ENCODE measurements at places on chromosomes 2 and 18.

DNA sequence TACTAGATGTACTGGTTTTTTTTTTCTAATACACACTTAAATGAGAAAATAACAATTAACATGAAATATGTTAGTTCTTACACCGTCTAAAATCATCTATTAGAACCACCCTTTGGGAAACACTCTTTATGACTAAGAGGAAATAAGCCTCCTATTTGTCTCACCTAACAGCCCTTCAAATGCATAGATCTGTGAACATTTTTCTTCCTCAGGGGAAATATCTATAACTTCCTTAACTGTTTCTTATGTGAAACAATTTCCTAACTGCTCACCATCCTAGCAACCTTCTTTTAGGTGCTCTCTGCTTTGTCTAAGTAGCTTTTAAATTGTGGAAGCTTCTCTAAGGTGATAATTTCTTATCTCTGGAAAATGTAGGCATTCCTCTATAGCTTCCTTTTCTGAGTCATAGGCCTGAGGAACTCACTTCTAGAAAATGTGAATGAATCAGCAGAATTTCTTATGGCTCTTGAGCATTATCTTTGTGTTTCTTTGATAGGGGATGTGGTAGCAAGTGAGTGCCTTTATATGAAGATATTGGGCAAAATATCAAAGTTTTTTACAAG is 56.1 kb downstream of the CNTNAP5 start:
- DNase-seq = no peak

DNA sequence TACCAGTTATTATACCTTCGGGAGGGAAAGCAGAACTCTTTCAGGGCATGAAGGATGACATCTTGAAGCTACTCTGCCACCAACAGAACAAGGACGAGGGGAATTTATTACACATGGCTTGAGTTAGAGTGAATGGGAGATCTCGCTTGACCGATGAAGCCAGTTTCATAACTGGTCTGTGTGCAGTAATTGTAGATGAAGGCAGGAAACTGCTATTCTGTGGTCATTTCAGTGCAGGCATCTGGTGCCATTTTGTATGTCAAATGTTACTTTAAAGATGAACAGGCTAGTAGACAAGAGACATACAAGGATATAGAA is 20.5 kb downstream of the GREB1 start:
- DNase-seq = no peak

DNA sequence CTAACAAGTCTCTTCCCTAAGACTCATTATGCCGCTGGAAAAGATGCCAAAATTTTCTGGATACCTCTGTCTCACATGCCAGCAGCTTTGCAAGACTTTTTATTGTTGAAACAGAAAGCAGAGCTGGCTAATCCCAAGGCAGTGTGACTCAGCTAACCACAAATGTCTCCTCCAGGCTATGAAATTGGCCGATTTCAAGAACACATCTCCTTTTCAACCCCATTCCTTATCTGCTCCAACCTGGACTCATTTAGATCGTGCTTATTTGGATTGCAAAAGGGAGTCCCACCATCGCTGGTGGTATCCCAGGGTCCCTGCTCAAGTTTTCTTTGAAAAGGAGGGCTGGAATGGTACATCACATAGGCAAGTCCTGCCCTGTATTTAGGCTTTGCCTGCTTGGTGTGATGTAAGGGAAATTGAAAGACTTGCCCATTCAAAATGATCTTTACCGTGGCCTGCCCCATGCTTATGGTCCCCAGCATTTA is 26.3 kb downstream of the DHRS9 start:
- DNase-seq = peak; percentile 95

- peak; percentile 57 for DNase-seq
Measured at GRCh38 chr2:76749858-76750257, 772.3 kb downstream of the LRRTM4 start.

- no peak for DNase-seq
Measured at GRCh38 chr2:82811946-82812345, 1647.1 kb downstream of the SUCLG1 start.

- peak; percentile 39 for DNase-seq
Measured at GRCh38 chr2:218081695-218082094, 12.6 kb downstream of the RUFY4 start.

DNA sequence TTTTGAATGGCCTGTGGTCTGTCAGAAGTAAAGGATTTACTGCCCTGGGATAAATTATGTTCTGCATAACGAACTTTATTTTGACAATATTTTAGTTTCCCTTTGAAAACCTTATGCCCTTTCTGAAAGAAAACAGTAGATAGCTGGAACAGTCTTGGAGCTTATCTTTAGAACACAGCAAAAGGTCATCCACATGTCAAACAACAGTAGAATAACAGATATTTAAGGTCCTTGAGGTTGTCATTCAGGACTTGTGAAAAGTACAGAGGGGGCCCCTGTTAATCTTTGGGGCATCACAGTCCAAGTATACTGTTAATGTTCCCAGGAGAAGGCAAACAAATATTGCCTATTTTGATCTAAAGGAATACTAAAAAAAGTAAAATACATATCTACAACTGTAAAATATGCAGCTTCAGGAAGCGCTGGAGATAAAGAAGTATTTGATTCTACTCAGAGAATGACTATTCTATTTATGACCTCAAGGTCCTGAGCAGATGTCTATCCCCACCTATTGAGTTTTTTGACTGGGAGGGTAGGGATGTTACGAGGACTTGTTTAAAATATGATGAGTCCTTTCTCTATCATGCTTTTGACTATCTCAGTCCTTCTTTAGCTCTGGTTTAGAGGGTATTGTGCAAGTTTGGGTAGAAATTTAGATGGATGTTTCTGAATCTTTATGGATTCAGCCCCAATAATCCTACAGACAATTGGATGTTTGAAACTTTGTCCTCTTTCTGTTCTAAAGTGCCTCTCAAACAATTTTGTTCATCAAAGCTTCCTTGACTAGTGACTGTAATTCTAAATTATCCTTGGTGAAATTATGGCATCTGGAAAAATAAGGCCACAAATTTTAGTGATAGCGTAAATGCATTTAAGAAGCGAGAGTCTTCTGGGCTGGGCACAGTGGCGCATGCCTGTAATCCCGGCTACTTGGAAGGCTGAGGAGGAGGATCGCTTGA is 25.1 kb upstream of the TMEM214 start:
- DNase-seq = no peak

GRCh38 chr18:54335638-54336173 is 22.0 kb downstream of the STARD6 start:
- no peak for DNase-seq

DNA sequence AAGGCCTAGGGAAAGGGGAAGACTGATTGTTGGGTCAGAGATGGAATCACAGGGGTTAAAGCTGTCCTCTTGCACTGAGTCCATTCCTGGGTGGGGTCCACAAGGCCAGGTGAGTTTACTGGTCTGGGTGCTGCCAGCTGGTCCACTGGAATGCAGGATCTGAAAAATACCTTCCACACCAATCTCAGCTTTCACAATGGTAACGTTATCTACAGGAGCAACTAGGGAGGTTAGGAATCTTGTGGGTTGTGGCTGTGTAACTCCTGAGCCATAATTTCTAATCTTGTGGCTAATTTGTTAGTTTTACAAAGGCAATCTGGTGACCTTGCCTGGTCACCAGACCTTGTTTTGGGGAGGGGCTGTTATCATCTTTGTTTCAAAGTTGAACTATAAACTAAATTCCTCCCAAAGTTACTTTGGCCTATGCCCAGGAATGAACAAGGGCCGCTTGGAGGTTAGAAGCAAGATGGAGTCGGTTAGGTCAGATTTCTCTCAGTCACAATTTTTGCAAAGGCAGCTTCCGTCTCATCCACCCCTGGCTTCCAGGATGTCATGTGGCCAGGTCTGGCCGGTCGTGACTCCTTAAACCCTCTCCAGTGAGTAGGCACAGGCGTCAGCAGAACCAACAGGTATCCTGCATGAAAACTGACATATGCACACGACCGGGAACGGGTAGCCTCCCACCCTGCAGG is 123.3 kb upstream of the SH3BP4 start:
- peak; percentile 40 for DNase-seq

- DNase-seq = peak; percentile 52
Measured at GRCh38 chr18:23684515-23685197, 4.6 kb upstream of the LAMA3 start.

DNA sequence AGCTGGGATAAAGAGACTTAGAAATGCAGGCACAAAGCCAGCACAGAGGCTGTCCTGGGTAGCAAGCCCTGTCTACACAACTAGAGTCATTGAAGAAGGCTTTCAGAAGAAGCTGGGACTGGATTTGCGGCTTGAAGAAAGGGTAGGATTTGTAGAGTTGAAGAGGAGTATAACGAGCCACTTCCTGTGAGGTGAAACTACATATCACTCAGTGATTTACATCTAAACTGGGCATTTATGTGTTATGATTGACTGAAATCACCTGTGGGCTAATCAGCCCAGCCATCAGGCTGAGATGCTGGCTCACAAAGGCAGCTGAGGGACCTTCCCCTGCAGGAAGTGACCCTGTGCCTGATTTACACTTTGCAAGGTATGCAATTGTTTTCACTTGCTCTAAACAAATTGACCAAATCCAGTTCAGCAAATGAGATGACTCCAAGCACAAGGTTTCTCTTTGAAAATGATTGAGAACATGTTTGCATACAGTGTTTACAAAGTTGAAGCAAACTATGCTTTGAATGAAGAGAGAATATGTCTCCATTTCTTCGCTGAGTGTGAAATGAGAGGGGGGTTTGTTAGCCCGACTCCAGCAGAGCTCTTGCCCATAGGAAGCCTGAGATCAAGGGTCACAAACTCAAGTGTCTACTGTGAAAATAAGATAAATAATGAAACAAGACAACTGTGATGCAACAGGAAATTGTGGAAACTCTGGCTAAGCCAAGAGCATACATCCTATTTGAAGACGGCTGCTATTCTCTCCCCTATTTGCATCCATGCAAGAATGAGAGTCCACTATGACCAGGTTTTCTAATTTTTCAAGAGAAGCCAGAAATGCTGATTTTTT is 69.3 kb upstream of the HK2 start:
- DNase-seq = no peak

- DNase-seq = no peak
Measured at GRCh38 chr2:202774104-202774503, 97.5 kb downstream of the ICA1L start.

- DNase-seq = no peak
Measured at GRCh38 chr18:75218065-75218923, 7.7 kb downstream of the TSHZ1 start.

DNA sequence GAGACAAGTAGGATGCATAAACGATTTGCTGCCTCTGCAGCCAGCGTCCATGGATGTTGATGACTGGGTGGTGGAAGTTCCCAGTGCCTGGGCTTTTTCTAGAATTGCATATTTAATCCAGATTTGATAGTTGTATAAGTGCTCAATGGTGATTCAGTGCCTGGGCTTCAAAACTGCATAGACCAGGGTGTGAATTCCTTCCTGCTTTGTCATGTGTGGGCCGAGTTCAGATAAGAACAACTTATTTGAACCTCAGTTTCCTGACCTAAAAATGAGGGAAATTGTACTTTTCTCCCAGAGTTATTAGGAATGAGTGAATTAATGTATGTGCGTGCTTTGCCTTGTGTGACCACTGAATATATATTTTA is 154.6 kb downstream of the WDSUB1 start:
- DNase-seq = peak; percentile 66

- peak; percentile 72 for DNase-seq
Measured at GRCh38 chr2:159091381-159091780, 122.9 kb downstream of the TANC1 start.

DNA sequence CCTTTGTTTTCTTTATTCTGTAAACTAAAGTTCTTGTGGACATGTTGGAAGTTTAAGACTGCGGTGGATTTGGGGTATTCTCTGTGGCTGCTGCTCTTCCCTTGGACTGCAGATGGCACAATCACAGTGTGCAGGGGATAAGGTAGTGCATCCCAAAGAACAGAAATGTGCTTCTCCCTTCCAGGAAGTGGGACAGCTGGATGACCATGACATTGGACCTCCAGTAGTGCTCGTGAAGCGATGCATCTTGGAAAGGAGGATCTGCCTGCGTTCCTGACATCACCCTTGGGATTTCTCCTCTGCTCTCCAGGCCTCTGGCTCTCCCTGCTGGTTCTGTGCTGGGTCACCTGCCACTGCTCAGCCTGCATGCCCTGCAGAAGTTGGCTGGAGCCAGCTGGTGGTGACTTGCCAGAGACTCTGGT is 109.9 kb downstream of the SLC4A3 start:
- DNase-seq = peak; percentile 45

DNA sequence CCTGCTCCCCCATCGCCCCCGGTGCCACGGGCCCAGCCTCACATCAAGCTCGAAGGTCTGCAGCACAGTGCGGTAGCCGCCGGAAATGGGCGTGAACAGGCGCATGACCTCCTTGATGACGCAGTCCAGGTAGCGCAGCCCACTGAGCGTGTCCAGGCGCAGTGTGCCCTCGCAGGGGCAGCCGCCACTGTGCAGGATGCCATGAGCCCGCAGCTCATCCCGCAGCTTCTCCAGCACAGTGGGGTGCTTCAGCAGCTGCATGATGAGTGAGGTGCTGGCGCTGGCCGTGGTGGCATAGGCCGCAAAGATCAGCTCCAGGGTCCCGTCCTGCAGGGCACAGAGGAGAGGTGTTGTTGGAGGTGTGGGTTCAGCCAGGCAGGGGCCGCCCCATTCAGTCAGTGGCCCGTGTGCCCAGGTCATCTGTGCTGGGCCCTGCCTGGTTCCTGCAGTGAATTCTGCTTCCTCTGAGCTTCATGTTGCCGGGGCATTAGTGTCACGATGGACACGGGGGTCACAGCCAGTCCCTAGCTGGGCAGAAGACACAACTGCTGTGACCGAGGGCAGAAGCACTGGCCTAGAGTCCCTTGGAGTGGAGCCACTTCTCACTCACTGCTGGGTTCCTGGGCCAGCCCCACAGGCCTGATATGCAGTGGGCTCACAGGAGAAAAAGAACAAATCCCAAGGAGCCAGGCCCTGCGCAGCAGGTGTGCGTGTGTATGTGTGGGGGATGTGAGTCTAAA is 14.5 kb downstream of the CYP26B1 start:
- no peak for DNase-seq

DNA sequence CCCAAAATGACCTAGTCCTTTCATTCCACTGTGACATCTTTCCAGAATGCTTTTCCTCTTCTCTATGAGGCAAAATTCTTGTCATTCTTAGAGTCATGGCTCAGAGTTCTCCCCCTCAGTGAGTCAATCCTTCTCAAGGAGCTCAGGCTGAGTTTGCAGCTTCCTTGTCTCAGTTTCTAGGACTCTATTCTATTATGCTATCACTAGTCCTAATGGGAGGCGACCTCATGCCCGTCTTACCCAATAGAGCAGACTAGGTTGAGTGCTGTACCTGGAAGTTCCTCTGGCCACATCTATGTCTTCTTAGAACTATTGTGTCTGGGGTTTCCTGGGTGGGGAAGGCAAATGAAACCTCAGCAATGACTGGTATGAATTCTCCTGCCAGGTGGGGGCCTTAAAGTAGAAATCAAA is 51.5 kb downstream of the HAUS1 start:
- peak; percentile 78 for DNase-seq

DNA sequence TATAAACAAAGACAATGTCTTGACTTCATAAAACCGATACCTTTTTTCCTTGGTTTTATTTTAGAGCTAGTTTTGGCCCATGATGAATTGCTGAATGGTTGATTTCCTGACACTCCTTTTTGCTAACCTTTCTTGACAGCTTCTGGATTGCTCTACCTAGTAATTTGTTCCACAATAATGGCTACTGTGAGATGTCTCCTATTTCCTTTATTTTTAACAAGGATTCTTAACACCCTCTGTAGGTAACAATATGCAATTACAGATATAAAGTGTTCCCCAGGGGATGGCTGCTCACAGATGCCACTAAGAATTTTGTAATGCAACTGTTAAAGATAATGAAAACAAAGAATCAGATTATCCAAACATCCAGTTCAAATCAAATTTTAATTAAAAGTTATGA is 100.8 kb upstream of the ATP5MC3 start:
- DNase-seq = peak; percentile 40

- no peak for DNase-seq
Measured at GRCh38 chr2:52429171-52429570, 1338.4 kb upstream of the CHAC2 start.

GRCh38 chr2:144582651-144583380 is 62.9 kb upstream of the ZEB2 start:
- no peak for DNase-seq
